MM.1S (cell line): ENCODE measurements at places on chromosomes 13 and 19.

DNA sequence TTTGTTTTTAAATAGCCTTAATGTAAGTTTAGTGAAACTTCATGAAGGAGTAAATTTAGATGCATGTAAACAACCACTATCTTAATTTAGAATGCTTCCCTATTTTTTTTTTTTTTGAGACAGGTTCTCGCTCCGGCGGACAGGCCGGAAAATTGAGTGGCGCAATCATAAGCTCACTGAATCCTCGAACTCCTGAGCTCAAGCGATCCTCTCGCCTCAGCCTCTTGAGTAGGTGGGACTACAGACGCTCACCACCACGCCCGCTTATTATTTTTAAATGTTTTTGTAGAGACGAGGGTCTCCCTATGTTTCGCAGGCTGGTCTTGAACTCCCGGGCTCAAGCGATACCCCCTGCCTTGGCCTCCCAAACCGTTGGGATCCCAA is 1.6 kb downstream of the TEX30 start:
- DNase-seq: no peak

GRCh38 chr19:46529622-46530451 is 34.2 kb upstream of the PNMA8B start:
- DNase-seq: peak; percentile 47

DNA sequence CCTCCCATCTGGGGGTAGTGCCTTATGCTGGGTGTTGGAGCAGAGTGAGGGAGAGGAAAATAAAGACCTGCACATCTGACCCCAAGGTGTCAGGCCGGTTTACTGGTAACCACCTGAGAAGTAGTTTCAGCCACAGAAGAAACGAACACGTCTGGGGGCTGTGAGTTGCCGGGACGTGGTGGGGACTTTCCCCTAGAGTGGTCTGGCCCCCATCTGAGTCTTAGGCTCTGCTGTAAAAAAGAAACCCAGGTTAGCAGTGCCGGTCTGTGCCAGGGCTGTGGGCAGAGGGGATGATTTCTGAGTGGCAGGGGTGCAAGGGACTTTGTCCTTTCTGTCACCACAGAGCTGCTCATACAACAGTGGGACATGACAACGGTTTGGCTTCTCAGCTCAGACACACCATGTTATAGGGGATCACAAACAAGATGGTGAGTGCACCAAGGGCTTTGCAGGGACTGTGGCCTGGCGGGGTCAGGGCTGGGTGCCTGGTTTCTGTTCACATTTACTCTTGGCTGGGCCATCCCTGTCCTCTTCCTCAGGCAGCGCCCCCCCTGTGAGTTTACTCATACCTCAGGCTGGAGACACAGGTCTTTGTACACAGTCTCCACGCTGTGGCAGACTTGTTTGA is 9.0 kb downstream of the GCDH start:
- DNase-seq: peak; percentile 96

DNA sequence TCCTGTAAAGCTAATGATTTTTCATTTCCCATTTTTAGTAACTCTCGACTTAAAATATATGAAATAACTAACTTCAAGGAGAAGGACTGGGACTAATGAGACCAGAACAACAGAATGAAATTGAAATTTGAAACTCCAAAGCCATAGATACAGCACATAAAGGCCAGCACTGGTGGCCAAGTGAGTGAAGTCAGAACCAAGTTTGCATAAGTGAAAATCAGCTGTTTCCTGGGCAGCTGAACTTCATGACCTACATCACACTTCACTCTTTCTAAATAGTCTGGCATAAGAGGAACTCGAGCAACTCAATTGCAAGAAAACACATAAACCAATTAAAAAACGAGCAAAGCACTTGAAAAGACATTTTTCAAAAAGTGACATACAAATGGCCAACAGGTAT is 84.5 kb downstream of the DCLK1 start:
- peak; percentile 56 for DNase-seq

- no peak for DNase-seq
These were observed 1078.9 kb downstream of the SLITRK1 start for GRCh38 chr13:82803341-82803740.

DNA sequence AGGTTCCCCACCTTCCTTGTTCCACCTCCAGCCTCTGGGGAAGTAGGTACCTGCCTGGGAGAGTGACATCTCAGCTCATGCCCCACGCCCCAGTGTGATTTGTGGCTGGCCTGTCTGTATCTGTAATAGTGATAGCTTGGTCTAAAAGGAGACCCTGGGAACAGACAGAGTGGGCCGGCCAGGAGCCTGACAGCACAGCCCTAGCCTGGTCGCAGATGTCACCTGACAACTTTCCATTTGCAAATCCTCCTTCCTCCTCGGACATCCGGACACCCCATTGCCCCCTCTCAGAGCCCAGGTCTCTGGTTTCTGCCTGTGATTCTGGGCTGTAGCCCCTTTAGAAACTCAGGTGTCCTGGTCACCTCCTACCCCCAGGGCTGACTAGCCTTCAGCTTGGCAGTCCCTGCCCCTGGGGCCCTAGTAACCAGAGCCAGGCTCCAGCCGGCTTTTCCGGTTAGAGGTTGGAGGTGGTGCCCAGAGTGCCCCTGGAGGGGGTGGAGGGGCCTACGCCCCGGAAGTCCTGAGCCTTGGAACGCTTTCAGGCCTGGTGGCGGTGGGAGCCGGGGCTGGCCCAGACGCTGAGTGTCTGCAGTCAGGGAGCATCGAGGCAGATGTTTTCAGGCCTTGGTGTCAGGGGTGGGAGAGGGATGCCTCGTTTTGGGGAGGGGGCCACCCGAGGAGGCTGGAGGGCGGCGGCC is 6.5 kb downstream of the LRRC8E start:
- no peak for DNase-seq

DNA sequence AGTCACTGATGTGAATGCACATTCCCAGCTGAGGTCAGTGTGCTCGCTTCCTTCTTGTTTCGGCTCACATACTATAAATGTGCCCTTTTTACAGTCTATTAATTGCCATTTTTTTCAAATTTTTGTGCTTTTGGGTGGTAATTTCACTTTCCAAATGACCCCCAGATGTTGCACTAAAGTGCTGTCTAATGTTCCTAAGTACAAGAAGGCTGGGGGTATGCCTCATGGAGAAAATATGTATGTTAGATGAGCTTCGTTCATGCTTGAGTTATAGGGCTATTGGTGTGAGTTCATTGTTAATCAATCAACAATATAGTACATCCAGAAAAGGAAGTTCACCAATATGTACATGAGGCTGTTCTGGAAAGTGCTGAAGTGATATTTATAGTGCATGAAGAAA is 84.7 kb downstream of the KL start:
- no peak for DNase-seq

DNA sequence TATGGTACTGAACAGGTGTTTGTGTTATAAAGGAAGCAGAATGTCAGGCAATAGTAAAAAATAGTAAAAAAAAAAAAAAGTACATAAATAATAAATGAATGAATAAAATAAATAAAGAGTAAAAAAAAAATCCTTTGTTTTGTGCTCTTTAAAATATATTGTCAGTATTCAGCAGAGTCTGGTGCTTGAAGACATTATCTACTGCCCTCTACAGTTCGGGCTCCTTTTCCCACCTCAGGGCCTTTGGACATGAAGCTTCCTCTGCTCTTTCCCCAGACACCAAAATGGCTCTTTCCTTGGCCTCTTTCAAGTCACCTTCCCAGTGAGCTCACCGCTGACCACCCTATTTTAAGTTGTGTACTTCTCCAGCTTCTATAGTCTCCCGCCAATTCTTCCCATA is 137.5 kb downstream of the TNFRSF19 start:
- peak; percentile 11 for DNase-seq

DNA sequence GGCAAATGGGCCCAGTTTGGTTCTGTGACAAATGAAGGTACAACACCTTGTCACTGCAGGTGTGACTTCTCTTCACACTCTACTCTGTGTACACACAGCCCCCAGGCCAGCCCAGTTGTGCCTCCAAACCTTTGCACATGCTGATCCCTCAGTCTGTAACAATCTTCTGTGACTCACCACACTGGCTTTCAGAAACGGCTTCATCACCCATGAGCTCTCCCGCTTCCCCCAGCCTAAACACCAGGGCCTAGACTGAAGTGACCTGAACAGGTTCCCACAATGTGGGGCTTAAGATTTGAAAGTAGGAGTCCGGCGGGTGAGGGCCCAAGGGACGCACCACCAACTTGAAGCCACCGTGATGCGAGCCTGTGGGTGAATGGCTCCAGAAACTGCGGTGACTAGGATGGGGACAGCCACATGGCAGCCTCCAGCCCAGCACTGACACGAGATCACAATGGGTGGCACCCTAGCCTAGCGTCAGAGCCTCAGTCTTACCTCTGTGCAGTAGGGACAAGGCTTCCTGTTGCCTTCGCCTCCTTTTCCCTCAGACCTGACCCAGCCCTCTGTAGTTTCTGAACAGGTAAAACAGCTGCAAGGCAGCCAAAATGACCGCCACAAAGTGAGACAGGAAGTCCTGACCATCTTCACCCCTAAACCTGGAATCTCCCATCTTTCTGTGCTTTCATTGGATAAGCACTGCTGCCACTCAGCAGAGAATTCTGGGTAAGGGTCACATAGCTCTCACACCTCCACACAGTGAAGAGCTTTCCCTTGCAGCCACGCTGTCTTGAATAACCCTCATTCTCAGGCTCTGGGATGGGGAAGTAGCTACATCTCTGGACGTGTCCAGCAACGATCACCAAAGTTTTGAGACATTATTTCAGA is 34.2 kb upstream of the ZNF599 start:
- no peak for DNase-seq

DNA sequence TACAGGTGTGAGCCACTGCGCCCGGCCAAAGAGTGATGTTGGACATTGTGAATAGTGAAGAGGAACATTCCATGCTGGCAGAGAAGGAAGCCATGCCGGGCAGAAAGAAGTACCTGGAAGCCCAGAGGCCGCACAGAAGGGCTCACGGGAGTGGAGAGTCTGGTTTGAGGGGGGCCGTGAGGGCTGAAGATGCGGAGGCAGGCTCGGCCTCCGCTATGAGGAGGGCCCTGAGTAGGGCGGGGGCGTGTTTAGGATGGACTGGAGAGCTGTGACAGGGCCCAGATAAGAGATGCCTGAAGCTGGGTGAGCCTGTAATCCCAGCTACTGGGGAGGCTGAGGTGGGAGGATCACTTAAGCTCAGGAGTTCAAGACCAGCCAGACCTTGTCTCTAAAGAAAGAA is 1.6 kb downstream of the JOSD2 start:
- no peak for DNase-seq

DNA sequence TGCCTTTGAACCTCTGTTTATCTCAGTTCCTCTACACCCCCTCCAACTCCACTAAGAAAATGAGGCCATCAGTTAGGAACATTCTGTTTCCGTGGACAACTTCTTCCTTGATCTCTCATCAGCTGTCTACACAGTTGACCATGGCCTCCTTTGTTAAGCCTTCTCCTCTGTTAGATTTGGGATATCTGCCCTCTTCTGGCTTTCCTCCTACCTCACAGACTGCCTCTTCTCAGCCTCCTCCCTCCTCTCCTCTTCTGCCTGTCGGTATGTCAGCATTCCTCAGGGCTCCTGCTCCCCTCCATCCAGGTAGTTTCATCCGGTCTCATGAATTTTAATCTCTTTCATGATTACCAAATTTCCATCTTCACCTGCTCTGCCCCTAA is 454.9 kb downstream of the FOXO1 start:
- no peak for DNase-seq

DNA sequence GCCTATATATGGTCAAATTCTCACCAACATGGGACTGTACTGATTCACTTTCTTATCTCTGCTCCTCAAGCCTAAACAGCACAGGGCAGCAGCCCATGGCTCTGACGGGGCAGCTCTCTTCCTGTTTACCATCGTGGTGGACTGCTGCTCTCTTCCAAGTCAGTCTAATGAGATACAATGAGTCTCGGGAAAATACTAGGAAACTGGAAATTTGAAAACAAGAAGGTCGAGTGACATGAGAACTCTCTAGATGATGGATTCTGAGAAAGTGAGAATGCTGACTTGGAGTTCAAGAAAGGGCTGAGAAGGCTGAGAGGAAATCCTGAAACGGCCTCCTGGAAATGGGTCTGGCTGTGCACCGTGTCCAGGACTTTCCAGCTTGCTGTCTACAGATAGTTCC is 122.8 kb upstream of the ARGLU1 start:
- DNase-seq: no peak

- no peak for DNase-seq
These were observed 398.8 kb downstream of the DLEU7 start for GRCh38 chr13:50444726-50445125.

GRCh38 chr19:14433554-14434501 is 722 bp downstream of the PKN1 start:
- DNase-seq: peak; percentile 34

GRCh38 chr13:114002771-114003321 is 29.0 kb upstream of the C13orf46 start:
- no peak for DNase-seq

DNA sequence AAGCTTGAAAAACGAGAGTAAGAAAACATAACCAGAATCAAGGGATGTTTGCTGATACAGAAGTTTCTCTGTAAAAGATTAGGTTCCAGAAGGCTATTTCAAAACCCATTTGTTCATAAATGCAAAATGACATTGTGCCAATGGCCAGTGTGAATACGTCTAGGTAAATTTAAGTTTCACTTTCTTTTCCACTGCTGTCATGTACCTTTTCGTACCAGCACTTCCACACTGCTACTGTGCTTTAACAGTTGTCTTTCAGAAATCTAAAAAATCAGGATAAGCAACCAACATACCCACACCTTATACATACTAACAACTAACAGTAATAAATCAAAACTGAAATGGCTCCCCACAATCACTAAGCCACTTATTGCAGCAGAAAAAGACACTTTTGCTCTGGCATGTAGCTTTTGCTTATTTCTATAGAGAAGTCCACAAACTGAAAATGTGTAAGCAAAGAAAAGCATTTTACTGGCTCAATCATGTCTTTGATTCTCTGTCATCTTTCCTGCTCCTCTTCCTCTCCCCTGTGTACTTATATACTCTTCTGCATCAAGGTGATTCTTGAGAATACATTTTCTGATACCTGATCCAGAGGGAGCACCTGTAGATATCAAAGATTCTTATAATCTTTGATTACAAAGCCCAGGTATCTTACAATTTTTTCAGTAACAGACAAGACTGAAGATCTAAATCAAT is 34.3 kb downstream of the ELF1 start:
- peak; percentile 80 for DNase-seq

GRCh38 chr19:45263013-45263412 is 11.9 kb downstream of the MARK4 start:
- DNase-seq: no peak

- DNase-seq: no peak
These were observed 4.0 kb downstream of the EFNA2 start for GRCh38 chr19:1289686-1290025.
